Lung microvascular endothelial cell (primary cell): ENCODE measurements at places on chromosomes 16 and 17.

DNA sequence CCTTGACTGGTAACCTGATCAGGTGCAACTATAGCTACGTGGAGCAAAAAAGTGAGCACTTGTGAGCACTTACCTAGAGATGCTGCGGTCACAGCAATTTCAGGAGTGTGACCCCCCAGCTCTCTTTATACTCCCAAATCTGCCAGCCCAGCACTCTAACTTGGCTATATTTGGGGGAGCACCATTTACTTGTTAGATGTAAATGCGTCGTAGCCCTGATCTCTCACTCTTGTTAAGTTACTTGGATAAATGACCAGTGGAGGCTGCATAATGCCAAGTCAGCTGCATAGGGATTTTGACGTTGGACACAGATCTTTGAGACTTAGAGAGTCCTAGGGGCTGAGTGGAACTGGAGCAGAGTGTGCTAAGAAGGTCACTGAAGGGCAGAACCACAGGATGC lies at the start of gene MYH13:
Gene MYH13 (minus strand): TSS at position 101 of the 400 bp plus-strand sequence. CDS start 8,476 bp downstream, outside the sequence.
- DNase-seq: no peak

GRCh38 chr16:14528306-14528705 lies 101.8 kb downstream of the PARN start:
- DNase-seq: no peak

GRCh38 chr16:82874672-82875071 lies 247.9 kb downstream of the CDH13 start:
- no peak for DNase-seq

DNA sequence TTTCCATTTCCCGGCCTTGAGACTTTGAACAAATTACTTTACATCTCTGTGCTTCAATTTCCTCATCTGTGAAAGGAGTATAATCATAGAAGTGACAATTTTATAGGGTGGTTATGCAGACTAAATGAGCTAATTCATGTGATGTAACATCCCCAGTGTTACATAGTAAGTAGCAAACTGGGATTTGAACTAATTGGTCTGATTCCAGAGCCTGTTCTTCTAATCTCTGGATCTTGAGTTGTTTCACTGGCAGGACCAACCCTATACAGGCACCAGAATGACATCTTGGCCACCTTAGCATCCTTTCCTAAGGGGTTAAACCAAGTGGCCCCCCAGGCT lies 77.7 kb downstream of the AATF start:
- DNase-seq: no peak

- no peak for DNase-seq
Measured at GRCh38 chr17:43559161-43559816, 13.1 kb upstream of the ETV4 start.

- no peak for DNase-seq
Measured at GRCh38 chr16:52366983-52367382, 180.0 kb downstream of the TOX3 start.
